ENCODE measurements at places on chromosomes 3 and 15. TPM values are rescaled to one million over a fixed set of nuclear protein-coding genes. Genes with fewer than 3 reads are reported as not detected.

TMEM45A gene
- total RNA-seq: 27.3 TPM

RARB gene
- 1.4 TPM for total RNA-seq

DNA sequence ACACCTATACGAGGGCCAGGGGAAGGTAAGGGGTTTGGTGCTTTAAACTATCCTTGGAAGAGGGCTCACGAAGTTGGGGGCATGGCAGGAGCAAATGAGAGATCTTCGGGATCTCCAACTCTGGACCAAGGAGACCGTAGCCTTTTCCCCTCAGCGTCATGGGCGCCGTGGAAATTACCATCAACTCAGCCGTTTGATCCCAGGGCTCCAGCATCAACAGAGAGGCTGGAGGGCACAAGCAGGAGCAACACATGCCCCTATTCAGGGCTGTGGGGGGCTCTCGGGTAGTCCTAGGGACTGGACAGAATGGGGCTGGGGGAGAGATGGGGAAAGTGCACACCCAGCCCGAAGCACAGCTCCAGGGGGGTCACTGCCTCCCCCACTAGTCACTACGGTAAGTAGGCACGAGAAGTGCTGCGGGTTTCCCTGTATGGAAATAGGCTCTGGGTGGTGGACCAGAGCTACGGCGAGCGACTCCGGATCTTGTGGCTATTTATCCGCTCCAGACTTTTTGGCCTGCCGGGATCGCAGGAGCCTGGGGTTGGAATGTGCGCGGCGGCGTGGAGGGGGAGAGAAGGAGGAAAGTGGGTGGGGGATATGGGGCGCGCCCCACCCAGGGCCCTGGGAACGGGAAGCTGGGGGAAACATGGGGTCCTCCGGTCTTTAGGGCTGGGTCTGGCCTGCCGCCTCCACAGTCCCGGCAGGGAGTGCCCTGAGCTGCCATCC lies 539 bp upstream of the LAMB2 start:
- H3K27me3 ChIP-seq: peaks cover 4% of the 10 kb centered on the region
- peak overlapping the region; percentile 90 for H3K4me3 ChIP-seq
- DNase-seq: peak; percentile 81
- H3K36me3 ChIP-seq: peaks cover 24% of the 10 kb centered on the region
- H3K27ac ChIP-seq: peak overlapping the region; percentile 96
- H3K4me1 ChIP-seq: peaks cover 26% of the 10 kb centered on the region

SAXO2 gene
- 1.2 TPM for total RNA-seq

DNA sequence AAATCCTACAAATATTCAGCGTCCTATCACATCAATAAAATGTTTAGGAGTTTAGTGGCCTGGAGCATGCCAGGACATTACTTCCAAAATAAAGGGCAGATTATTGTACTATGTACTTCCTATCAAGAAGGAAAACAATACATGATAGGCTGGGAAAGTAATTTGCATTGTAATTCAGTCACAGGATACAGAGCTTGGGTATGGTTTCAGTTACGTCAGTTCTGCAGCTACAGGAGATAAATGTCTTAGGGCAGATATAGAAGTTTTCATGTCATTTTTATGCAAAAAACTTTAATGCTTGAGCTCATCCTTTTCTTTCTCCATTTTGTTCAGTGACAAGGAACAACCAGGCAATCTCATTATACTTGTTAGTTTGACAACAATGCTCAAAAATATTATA lies 155.2 kb downstream of the NFKBIZ start:
- H3K4me1 ChIP-seq: peaks cover 61% of the 10 kb centered on the region
- no peak overlapping the region for H3K27ac ChIP-seq
- no peak for DNase-seq
- H3K4me3 ChIP-seq: no peak overlapping the region
